ENCODE measurements at places on chromosomes 11 and 22.

GRCh38 chr11:57349491-57350274, 11.5 kb downstream of the P2RX3 start:
- no peak for DNase-seq

DNA sequence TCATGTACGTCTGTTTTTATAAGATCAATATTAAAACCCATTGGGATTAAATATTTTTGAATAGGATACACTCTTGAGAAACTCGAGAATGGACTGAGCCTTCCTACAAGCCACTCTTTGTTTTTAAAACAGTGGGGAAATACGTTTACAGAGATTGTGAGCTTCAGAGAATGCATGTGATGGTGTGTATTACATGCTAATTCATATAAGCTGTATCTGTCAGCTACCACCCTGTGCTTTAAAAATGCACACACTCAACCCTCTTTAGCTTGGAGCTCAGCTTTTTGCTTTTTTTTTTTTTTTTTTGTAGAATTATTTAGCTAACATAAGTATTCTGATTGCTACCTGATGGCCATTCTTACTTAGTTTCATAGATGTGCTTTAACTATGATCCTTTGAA, 46.3 kb upstream of the ASPHD2 start:
- no peak for DNase-seq

- no peak for DNase-seq
Measured at GRCh38 chr11:65327021-65327420, 6.6 kb upstream of the DPF2 start.

DNA sequence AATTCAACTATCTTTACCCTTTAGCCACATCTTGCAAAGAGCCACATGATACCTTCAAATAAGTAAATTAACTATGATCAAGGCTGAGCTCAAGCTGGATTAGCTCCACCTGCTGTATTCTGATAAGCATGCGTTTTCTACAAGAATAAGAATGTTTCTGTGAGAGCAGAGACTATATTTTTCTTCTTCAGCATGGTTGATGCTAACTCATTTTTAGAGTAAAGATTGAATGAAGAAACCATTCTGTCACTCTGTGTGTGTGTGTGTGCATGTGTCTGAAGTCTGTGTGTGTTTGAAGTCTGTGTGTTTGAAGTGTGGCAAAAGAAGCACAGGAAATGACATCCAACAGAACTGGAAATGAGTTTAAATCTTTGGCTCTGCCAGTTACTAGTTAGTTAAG, 12.0 kb upstream of the LAYN start:
- no peak for DNase-seq

- DNase-seq, result peak; percentile 63
Measured at GRCh38 chr11:12552692-12553091, 121.5 kb upstream of the TEAD1 start.

DNA sequence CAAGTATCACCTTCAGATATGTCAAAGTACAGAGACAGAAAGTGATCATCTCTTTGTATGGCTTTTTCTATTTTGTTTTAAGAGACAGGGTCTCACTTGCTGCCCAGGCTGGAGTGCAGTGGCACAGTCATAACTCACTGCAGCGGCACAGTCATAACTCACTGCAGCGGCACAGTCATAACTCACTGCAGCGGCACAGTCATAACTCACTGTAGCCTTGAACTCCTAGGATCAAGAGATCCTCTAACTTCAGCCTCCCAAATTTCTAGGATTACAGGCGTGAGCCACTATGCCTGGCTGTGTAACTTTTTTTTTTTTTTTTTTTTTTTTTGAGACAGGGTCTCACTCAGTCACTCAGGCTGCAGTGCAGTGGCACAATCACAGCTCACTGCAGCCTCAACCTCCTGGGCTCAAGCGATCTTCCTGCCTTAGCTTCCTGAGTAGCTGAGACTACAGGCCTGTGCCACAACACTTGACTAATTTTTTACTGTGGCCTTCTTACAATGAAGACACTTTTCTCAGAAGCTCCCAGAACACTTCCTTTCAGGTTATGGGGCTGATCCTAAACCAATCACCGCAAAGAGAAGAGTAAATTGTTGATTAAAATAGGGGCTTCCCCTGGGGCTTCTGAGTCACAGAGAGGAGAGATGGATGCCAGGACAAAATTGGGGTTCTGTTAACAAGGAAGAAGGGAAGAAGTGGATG, 9.0 kb upstream of the HIKESHI start:
- DNase-seq, result no peak

GRCh38 chr22:40056559-40056958, 61.8 kb downstream of the FAM83F start:
- DNase-seq, result no peak

GRCh38 chr11:35089666-35090065, 49.3 kb upstream of the CD44 start:
- no peak for DNase-seq

- no peak for DNase-seq
Measured at GRCh38 chr11:11420191-11420898, 67.3 kb upstream of the CSNK2A3 start.

GRCh38 chr22:41535244-41535643, 9.0 kb downstream of the POLR3H start:
- DNase-seq, result no peak

DNA sequence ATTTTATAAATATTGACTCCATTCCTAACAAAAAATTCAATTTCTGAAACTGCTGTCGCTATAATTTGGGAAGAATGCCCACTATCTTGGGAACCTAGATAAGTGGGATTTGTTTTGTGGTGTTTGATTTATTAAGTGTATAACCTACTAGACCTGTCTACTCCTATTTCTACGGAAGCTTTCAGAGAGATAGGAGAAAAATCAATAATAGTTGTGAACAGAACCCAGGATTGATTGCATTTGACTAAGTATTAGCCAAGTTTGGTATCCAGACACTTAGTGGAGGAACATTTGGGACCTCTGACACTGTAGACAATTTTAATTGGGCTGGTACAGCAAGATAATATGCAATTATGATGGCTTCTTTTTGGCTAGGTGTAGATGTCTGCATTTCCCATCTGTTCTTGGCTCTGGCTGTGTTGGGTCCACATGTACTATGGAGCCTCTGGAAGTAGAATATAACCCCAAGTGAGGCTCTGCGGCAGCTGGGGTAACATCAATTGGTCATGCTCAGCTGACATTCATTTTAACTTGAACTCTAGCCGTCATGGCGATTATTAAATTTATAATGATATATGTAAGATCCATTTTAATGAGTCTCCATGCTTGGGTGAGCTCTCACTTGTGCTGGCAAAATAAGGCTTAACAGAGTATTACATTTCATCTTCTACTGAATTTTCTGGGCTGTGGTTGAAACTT, 111.5 kb upstream of the E2F8 start:
- no peak for DNase-seq

- DNase-seq, result no peak
Measured at GRCh38 chr11:87444993-87445392, 407.3 kb downstream of the TMEM135 start.

DNA sequence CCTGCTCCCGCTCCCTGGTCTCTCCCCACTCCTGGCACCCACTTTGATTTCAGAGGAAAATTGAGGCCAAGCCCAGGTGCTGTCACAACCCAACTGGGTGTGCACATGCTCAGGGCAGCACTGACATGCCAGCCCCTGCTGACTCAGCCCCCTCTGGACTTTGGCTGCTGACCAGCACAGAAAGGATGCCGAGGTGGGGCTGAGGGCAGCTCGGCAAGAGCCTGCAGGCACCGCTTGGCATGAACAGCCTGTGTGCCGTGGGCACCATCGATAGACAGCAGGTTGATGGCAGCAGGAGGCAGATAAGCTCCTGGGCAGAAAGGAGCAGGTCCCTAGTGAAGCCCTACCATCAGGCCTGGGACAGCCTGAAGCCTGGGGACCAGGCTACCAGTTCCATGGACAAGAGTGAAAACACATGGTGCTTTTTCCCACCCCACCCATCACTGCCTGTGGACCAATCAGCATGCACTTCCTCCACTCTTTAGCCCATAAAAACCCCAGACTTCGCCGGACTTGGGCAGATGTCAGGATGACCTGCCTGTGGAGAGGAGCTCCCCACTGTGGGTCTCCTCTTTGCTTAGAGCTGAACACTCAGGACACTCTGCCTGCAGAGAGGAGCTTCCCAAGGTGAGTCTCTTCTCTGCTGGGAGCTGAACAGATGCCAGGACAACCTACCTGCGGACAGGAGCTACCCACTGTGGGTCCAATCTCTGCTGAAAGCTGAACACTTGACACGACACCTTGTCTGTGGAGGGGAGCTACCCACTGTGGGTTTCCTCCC, 832.3 kb downstream of the DLG2 start:
- no peak for DNase-seq

GRCh38 chr11:62124186-62125113, 639 bp downstream of the INCENP start:
- DNase-seq, result no peak

GRCh38 chr11:102367364-102367763, 20.4 kb downstream of the BIRC2 start:
- no peak for DNase-seq

- no peak for DNase-seq
Measured at GRCh38 chr11:123239191-123240150, 44.4 kb upstream of the CLMP start.

GRCh38 chr11:130456286-130456685, 7.8 kb downstream of the ADAMTS15 start:
- DNase-seq, result no peak

GRCh38 chr11:88194990-88195389, 19.7 kb upstream of the RAB38 start:
- no peak for DNase-seq

- no peak for DNase-seq
Measured at GRCh38 chr11:11788063-11788710, 53.6 kb upstream of the USP47 start.

DNA sequence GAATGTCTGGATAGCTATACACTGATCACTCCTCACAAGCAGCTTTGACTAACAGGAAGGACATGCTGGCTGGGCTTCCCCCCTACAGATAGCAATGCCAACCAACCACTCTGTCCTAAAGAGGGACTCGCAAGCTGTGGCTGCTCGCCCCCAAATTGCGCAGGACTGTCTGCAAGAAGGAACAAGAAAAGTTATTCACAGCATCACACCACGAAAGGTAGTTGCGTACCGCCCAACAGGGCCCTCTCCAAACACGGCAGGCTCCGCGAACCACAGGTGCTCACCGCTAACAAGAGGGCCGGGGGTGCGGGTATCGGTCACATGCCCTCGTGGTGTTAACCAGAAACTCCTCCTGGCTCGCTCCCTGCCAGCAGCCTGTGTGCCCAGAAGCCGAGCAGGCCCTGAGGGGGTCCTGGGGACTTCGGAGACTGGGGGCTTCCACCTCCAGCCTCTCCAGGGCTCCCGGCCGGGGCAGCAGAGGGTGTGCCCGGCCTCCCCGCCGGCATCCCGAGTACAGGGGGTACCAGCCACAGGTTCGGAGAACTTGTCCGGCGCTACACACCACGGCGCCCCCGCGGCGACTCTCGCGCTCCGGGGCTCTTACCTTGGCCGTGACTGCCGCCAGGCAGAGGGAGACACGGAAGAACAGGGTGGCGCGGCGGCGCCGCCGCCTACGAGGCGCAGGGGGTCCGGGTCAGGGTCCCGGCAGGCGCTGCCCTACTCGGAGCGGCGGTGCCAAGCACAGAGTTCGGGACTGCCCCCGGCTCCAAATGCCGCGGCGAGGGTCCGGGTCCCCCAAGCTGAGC, 682 bp downstream of the LARGE1 start:
- no peak for DNase-seq

DNA sequence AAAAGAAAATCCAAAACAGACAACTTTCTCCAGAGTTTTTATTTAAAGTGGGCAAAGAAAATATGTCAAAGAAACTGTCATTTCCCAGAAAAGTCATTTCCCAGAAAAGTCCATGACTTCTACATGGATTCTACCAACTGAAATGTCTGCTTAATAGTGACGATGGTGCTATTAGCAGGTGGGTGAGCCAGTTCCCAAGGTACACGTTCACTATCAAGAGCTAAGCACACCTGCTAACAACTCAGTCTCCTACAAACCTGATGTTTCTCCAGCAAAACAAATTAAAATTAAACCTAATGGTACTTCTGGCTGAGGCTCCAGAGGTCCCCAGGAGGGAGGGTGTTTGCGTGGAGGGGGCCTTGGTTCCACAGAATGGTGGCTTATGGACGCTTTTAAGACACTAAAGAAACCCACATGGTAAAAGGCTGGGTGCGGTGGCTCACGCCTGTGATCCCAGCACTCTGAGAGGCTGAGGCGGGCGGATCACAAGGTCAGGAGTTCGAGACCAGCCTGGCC, 26.8 kb downstream of the POU2AF1 start:
- DNase-seq, result no peak

DNA sequence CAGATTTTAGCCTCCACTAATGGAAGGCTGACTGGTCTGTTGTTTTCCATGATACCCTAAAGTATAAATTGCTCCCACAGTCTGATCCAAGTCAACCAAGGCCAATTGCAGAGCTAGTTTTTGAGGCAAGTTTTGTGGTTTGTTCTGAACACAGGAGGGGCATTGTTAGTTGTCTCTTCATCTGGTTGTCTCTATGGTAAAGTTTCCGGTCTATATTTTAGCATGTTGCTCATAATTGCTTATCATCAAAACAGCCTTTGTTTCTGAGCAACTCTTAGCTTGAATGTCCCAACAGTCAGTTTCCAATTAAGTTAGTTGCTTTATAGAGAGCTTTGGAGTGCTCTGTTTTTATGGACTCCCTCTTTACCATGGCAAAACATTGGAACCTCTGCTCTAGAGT, 217.6 kb upstream of the CARD18 start:
- no peak for DNase-seq

- no peak for DNase-seq
Measured at GRCh38 chr11:111840143-111840542, 31.2 kb downstream of the ALG9 start.

DNA sequence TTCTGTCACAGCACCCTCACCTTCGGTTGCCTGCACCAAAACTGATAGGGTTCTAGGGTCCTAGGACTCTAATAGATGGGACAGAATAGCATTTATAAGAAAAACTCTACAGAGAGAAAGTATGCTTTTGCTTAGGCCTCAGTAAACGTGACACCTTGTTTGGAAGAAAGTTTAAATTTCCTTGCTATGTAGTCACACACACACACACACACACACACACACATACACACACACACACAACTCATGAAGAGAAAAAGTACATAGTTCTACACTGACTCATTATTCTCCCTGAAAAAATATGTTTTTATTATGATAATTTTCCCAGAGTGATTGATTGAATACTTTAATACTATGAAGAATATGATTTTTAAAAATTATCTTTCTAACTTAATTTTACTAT, 220.8 kb upstream of the SNX19 start:
- DNase-seq, result no peak

DNA sequence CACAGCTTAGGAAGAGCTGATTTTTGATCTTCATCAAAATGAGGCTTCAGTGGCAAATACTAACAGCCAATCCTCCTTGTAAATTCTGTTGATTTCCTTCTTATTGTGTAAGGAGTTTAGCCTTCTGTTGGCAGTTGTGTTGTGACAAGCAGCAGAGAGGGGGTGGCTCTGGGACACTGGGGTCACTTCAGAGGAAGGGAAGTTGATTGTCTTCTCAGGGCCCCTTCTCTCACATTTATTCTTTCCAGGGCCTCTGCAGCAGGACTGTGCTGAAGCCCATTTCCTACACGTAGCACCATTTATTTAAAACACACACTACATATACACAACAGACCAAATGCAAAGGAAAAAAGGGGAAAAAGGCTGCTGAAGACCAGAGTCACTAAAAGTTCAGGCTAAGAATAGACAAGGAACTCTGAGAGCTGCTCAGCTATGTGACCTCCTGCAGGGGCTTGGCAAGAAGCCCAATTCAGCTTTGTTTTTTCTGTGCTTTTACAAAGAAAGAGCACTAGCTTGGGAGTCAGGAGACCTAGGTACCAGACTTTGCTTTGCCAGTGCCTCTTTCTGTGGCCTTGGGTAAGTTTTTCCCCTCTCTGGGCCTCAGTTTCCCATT, 28.3 kb upstream of the UPB1 start:
- peak; percentile 45 for DNase-seq
